ENCODE measurements at places on chromosomes 12 and 14.

DNA sequence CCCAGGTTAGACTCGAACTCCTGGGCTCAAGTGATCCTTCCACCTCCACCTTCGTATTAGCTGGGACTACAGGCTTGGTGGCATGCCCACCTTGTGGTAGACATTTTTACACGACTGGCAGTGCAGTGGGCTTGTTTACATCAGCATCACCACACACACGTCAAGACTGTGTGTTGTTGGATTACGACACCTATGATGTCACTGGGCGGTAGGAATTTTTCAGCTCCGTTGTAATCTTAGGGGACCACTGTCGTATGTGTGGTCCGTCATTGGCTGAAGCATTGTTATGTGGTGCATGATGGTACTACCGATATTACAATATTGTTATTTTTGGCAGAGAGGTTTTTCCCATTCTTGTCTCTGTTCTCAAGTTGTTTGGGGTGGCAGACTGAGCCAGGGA lies 50.7 kb downstream of the TSPAN9 start:
- DNase-seq = no peak

- no peak for DNase-seq
Observed at GRCh38 chr12:16972923-16973770, 367.2 kb upstream of the LMO3 start.

GRCh38 chr14:71354801-71355200 lies 447.5 kb downstream of the PCNX1 start:
- DNase-seq = no peak

- DNase-seq = no peak
Observed at GRCh38 chr14:23436327-23437132, 1.1 kb upstream of the MYH7 start.

GRCh38 chr14:104651876-104652260 lies 37.5 kb upstream of the INF2 start:
- DNase-seq = no peak

DNA sequence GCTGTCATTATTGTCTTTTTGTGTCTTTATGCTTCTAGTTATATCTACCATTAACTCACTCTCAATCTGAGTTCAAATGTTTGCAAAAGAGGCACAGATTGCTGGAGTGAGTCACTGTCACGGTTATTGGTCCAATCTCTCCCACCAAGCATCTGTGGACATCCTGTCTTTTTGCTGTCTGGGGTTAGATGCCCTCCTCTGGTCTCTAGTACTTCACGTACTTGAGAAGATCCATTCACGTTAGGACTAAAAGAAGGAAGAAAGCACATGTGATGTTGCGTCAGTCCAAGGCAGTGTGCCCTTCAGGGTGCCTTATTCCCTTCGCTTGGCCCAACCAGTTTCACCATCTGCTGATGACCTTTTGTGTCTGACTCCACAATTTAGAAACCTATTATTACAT lies 72.3 kb upstream of the STXBP6 start:
- DNase-seq = no peak

DNA sequence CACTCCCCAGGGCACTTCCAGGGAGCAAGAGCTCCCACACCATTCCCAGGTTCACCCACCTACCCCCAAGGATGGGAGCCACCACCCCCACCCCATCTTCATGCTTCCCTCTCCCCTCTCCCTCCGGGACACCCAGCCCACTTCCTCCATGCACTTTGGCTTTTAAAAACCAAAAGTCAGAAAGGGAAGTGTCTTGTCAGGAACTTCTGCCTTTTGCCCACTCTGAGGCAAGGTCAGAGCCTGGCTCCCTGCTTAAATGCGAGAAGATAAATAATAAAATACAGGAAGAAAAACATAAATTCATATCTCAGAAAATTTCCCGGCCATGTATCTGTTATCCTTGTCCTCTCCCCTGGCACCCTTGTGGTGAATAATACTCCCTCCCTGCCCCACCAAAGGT lies 81.6 kb downstream of the PTGER2 start:
- DNase-seq = no peak

DNA sequence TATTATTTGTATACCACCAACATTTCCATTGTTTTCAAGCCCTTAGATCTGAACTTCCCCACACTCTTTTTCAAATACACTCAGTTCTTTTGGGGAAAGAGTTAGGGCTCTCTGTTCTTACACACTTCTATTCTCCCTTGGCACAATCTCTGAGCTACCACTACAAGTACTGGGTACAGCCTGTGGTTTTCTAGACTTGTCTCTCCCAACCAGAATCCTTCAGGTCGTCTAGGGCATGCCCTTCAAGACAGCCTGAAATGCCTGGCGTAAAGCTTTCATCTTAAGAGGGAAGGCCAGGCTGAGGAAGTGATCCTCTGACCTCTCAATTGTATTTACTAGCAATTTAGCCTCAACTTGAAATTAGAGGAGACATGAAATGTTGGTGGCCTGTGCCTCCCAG lies 1442.0 kb downstream of the AACS start:
- no peak for DNase-seq

GRCh38 chr12:57849035-57849434 lies 2.5 kb upstream of the CTDSP2 start:
- DNase-seq = no peak

GRCh38 chr12:88952562-88952942 lies 372.3 kb upstream of the KITLG start:
- no peak for DNase-seq
